GM12878 (cell line): ENCODE measurements at places on chromosomes 6 and 20.

DNA sequence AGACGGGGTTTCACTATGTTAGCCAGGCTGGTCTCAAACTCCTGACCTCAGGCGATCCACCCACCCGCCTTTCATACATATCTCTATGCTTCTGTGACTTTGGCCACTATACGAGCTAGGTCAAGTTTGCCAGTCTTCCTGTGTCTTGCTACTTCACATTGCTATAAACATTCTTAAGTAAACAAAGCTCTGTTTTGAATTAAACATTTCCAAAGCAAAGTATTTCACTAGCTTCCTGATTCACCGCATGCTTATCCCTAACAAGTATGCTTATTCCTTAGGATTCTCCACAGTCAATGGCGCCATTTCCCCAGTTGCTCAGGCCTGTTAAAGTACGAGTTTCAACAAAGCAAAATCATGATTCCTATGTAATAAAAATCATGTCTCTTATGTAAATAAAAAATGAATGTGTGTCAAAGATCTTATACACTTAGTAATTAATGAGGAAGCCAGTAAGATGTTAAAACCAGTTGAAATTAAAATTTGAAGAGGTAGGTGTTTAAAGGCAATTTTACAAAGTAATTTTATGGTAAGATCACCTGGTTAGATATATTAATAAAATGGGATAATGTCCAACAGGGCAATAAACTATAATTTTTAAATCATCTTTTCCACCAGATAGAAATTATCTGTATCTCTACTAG, 88.5 kb downstream of the PRKN start:
- no peaks in the 10 kb centered on the region for H3K27me3 ChIP-seq
- H3K4me1 ChIP-seq, result no peaks in the 10 kb centered on the region
- H3K27ac ChIP-seq, result no peak overlapping the region

DNA sequence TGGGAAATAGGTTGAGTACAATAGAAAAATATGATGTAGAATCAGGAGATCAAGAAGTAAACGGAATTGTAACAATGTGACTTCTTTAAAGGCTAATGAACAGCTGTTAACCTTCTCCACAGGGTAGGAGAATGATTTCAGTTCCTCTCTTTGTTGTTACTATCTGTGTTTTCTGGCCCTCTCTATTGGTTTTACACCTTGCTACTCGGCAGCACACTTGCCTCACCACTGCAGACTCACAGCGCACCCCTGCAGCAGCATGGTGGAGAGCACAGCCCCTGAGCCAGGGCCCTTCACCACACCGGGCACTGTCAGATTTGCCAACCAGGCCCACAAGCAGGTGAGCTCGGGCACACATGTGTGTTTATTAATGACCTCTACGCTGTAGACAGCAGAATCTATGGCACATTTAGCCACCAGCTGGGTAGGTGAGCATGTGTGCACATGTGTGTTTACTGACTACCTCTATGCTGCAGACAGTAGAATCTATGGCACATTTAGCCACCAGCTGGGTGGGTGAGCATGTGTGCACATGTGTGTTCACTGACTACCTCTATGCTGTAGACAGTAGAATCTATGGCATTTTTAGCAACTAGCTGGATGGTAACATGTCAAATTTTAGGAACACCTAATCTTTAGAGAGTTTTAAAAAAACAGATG, 16.8 kb downstream of the SFT2D1 start:
- DNase-seq, result peak; percentile 43
- no peaks in the 10 kb centered on the region for H3K27me3 ChIP-seq
- H3K27ac ChIP-seq, result peak overlapping the region; percentile 4; the same call in 1 of the 2 replicates
- H3K36me3 ChIP-seq, result peaks cover 32% of the 10 kb centered on the region

- no peak for DNase-seq
- no peaks in the 10 kb centered on the region for H3K36me3 ChIP-seq
- no peak overlapping the region for H3K4me3 ChIP-seq
Observed at GRCh38 chr6:89574910-89575561, 63.5 kb downstream of the LYRM2 start.

DNA sequence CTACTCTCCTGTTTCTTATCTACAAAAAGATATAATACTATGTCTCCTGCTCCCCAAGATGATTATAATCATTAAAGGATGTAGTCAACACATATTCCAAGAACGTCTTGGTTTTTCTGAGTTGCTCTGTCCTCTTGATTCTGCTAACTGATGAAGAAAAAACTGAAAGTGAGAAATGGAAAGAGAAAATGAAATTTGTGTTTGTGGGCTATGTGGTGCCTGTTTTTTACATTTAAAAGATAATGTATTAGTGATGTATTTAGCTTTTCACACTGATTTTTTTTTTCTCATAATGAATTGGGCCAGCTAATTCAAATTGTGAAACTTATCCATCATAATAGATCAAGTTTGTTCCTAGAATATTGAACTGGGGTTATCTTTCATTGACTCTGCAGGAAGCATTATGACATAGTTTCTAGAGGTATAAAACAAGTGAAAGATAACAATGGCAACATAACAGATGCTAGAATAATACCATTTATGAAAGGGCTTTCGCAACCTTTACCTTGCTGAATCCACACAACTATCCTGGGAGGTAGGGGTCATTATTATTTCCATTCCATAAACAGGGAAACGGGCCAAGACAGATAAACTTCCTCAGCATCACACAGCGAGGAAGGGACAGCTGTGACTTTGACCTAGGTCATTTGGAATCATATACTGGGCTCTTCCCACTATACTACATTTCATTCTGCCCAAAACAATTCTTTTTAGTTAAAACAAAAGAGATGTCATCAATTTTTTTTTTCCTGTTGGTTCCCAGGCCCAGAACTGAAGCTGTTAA, 336.7 kb downstream of the GJA1 start:
- no peaks in the 10 kb centered on the region for H3K36me3 ChIP-seq
- no peaks in the 10 kb centered on the region for H3K4me1 ChIP-seq
- no peak overlapping the region for H3K4me3 ChIP-seq
- no peaks in the 10 kb centered on the region for H3K27me3 ChIP-seq

- no peak overlapping the region for H3K27ac ChIP-seq
- no peaks in the 10 kb centered on the region for H3K4me1 ChIP-seq
- no peak for DNase-seq
- H3K27me3 ChIP-seq, result no peaks in the 10 kb centered on the region
Observed at GRCh38 chr6:8642131-8642530, 206.8 kb upstream of the SLC35B3 start.

GRCh38 chr6:41199552-41200246, 1.2 kb downstream of the TREML2 start:
- peaks cover 32% of the 10 kb centered on the region for H3K4me1 ChIP-seq
- no peaks in the 10 kb centered on the region for H3K27me3 ChIP-seq
- no peaks in the 10 kb centered on the region for H3K36me3 ChIP-seq
- H3K4me3 ChIP-seq, result peak overlapping the region; percentile 37

- no peaks in the 10 kb centered on the region for H3K27me3 ChIP-seq
- H3K36me3 ChIP-seq, result no peaks in the 10 kb centered on the region
- no peak overlapping the region for H3K27ac ChIP-seq
- H3K4me1 ChIP-seq, result no peaks in the 10 kb centered on the region
- no peak overlapping the region for H3K4me3 ChIP-seq
- no peak for DNase-seq
Observed at GRCh38 chr6:133034509-133035206, 206.5 kb upstream of the EYA4 start.

DNA sequence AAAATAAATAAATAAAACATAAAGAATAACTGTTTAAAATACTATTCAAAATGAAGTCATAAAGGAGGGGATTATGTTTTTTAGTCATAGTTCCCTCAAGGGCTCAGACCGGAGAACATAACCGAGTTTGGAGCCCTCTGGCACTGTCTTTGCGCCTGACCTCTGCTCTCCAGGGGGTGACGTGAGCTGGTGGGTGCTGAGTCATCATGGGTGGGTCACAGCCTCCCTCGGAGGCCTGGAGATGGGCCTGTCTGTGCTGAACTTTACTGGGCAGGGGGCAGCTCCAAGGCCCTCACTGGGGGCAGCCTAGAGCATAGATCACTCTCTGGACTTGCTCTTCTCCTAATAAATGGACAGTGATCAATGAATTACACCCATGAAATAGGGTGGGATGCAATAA, 3.1 kb upstream of the MAVS start:
- H3K4me3 ChIP-seq, result no peak overlapping the region
- H3K27ac ChIP-seq, result no peak overlapping the region
- no peaks in the 10 kb centered on the region for H3K36me3 ChIP-seq
- H3K4me1 ChIP-seq, result peaks cover 13% of the 10 kb centered on the region

GRCh38 chr6:297571-298232, 5.4 kb downstream of the DUSP22 start:
- H3K4me3 ChIP-seq, result peak overlapping the region; percentile 63
- peak overlapping the region; percentile 100 for H3K27ac ChIP-seq
- no peak for DNase-seq
- H3K4me1 ChIP-seq, result peaks cover 59% of the 10 kb centered on the region
- H3K36me3 ChIP-seq, result peaks cover 7% of the 10 kb centered on the region; the same call in 1 of the 2 replicates
- H3K27me3 ChIP-seq, result no peaks in the 10 kb centered on the region

DNA sequence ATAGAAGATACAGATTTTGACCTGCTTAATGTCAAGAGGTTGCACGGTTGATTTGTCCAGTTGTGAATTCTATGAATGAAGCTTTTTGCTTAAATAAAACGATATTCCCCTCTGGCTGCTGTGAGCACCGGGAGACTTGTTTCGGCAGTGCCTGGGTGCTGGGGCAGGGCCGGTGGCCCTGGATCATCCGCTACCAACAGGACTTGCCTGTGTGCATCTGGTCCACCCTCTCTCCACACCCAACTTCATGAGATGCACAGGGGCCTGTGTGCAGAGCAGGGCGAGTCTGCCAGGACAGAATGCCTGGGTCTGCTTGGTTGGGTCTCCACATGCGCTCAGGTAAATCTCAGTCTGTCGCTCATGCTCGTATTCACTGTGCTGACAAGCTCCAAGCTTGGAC, 65.5 kb downstream of the TSHZ2 start:
- H3K36me3 ChIP-seq, result no peaks in the 10 kb centered on the region
- H3K27me3 ChIP-seq, result no peaks in the 10 kb centered on the region
- no peak overlapping the region for H3K4me3 ChIP-seq
- H3K4me1 ChIP-seq, result no peaks in the 10 kb centered on the region
